Suppressor macrophage treated with lipopolysaccharide for 4 hours (primary cell): ENCODE measurements at places on chromosomes 6 and 20.

DNA sequence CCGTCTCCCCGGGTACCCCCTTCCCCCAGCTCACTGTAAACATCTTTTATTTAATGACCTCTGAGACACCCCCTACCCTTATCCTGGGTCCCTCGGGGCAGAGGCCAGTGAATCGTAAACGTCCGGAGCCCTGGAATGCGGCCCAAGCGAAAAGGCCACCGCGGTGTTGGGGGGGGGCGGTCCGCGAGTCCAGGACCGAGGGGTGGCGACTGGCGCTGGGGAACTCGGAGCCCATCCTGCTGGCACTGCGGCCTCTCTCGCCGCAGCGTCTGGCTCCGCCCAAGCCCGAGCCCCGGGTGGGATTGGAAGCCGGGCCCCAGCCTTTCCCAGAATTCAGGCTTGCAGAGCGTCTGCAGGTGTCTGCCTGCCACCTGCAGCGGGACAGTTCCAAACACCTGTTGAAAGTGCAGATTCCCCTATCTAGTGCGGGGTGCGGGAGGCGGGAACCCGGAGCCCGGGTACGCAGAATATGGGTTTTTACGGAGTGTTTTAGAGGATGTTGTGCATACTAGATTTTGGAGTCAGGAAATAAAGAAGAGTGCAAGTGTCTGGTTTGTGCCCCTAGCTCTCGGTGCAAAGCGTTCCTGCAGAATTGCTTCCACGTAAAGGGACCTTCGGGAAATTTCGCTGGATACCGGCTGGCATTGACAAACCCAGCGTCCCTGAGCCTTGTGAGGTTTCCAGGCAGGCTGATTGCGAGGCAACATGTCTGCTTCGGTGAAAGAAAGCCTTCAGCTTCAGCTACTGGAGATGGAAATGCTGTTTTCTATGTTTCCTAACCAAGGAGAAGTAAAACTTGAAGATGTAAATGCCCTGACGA, 800 bp downstream of the RWDD2A start:
- peak; percentile 33 for DNase-seq

DNA sequence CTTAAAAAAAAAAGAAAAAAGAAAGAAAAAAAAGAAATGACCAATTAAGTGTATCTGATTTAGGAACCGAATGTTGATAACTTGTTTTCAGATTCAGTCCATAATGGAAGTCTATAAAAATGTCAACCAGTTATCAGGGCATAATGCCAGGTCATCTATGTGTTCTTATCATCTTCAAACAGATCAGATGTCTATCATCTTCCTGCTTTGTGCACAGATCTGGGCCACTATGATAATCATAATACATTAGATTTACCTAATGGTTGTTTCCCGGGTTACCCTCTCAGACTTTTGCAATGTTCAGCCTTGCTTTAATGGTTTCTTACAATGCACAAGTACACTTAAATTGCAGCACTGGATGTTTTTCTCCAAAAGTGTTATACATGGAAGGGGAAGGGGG, 100.6 kb downstream of the NKAIN2 start:
- DNase-seq, result no peak

GRCh38 chr6:78709021-78709420, 158.3 kb upstream of the IRAK1BP1 start:
- no peak for DNase-seq

- DNase-seq, result no peak
Observed at GRCh38 chr6:111499269-111499793, 16.3 kb upstream of the REV3L start.

GRCh38 chr6:127971945-127972391, 71.1 kb upstream of the THEMIS start:
- no peak for DNase-seq

GRCh38 chr6:66735106-66735890, 1028.3 kb upstream of the EYS start:
- DNase-seq, result no peak

GRCh38 chr6:110574817-110575216, 98.4 kb upstream of the SLC22A16 start:
- no peak for DNase-seq

DNA sequence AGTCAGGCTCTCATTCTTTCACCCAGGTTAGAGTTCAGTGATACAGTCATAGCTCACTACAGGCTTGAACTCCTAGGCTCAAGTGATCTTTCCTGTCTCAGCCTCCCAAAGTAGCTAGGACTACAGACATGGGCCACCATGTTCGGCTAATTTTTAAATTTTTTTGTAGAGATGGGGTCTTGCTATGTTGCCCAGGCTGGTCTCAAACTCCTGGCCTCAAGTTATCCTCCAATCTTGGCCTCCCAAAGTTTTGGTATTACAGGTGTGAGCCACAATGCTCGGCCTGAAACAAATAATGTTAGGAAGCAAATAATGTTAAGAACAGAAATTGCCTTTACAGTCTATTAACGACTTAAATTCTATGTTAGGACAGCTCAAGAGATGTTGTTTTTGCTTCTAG, 1.8 kb upstream of the UBR2 start:
- DNase-seq, result no peak

GRCh38 chr6:8670792-8671191, 235.4 kb upstream of the SLC35B3 start:
- no peak for DNase-seq

GRCh38 chr6:161237176-161237575, 36.7 kb downstream of the AGPAT4 start:
- DNase-seq, result no peak

DNA sequence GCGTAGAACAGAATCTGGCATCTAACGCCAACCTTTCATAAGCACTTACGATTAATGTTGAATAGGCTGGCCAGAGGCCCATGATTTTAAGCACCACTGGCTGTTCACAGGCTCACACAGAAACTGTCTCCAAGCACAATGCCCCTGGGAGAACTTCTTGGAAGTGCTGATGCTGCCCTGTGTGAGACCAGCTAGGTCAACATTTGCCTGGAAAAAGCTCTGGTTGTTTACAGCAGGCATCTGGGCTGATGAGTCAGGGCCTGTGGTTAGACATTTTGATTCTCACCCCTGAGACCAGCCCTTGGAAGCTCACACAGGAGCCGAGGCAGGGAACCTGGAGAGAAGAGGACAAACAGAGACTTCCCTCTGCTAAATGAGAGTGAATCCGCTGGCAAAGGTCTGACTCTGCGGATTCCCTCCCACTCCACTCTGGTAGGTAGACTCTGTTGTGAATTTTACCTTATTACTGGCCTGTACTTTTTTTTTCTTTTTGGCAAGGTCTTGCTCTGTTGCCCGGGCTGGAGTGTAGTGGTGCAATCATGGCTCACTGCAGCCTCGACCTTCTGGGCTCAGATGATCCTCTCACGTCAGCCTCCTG, 6.8 kb upstream of the SULF2 start:
- DNase-seq, result no peak

GRCh38 chr20:31954500-31954899, 2.7 kb upstream of the PDRG1 start:
- no peak for DNase-seq

DNA sequence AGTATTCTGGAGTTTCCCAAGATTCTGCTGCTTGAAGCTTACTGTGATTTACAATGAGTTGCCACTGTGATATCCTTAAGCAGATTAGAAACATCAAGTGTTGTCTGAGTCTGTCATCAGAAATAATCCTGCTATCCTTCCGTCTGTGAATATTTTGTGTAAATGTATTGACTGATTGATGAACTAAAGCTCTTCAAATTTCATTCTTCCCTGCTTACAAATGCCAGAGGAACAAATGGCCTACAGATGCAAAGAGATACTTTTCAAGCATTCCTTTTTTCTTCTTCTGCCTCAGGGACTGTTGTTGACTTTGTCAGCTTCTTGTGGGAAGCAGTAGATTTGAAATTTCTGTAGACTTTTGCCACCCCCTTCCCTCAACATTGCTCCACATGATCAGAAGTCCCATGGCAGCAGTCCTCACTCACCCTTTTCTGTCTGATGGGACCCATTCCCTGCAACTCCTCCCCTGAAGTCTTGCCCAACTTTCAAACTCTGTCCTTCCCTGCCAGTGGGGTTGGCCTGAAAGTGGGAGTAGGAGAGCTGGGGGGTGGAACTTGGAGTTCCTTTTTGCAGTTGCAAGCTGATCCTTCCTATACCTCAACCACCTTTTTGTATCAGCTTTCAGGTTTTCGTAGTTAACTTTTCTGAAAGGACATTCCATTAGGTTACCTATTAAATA, 38.5 kb upstream of the MLIP start:
- DNase-seq, result no peak

GRCh38 chr20:48192109-48192508, 406.8 kb upstream of the SULF2 start:
- no peak for DNase-seq

DNA sequence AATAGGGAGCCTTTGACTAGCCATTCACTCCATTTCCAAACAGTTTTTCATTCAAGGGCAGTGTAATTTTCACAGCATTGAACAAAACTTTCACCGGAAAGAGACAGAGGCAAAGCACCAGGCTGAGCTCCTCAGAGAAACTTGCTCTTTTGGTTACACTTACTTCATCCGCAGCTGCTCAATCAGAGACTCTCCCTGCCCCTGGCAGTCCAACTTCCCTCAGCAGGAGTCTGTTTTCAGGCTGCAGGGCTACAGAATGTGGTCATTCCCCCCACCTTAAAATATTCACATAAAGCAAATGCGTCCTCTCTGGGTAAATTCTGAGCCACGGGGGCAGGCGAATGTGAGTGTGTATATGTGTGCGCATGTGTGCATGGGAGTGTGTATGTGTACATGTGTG, 70.0 kb upstream of the ZNF133 start:
- DNase-seq, result no peak

GRCh38 chr6:154538640-154539191, 28.2 kb upstream of the CNKSR3 start:
- DNase-seq, result no peak

DNA sequence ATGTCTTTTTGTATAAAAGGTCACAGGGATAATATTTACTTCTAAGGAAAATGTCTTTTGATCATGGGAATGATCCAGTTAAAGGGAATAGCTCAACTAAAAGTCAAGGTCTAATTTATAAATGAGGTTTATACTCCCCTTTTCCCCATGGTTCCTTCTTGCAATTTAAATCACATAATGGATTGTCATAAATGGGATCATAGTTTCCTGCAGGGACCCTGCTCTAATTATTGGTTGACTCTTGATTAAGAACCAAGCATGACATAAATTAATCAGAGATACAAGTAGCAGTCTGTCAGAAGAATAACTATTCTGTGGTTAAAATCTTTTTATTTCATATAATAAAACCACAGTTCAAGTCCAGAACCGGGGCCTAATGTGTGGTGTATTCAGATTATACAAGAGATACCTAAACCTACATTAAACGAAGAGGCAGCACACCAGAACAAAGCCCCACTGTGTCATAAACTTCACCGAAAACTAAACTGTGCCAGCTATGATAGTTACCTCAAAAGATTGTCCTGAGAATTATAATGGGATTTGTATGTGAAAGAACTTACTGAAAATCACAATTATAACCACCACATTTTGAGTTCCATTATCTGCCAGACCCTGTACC, 43.0 kb upstream of the CD83 start:
- no peak for DNase-seq

DNA sequence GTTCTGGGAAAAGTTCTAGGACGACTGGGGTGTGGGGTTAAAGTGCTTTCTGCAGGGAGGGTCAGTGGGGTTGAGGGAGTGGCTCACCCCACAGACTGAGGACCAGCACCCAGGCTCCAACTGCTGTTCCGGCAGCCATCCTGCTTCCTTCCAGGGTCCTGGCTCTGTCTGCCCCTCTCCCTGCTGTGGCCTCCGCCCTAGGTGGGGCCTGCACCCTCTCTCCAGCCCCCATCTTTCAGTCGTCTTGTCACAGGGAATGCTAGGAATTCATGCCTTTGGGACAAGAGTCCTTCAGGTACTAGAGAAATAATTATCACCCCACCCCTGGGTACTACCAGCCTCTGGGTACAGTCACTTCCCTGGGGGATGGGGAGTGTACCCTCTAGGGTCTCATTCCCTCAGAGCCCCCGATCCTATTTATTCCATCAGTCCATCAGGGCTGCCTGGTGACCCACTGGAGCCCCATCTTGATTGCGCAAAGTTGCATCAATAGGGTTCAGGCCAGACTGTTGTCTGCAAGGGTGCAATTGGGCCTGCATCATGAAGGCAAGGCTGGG, at the start of gene AGER:
Gene AGER, minus strand, starts transcription at position 170 of the 557 bp plus-strand sequence. Its CDS starts 31 bp downstream, at position 139.
- no peak for DNase-seq

DNA sequence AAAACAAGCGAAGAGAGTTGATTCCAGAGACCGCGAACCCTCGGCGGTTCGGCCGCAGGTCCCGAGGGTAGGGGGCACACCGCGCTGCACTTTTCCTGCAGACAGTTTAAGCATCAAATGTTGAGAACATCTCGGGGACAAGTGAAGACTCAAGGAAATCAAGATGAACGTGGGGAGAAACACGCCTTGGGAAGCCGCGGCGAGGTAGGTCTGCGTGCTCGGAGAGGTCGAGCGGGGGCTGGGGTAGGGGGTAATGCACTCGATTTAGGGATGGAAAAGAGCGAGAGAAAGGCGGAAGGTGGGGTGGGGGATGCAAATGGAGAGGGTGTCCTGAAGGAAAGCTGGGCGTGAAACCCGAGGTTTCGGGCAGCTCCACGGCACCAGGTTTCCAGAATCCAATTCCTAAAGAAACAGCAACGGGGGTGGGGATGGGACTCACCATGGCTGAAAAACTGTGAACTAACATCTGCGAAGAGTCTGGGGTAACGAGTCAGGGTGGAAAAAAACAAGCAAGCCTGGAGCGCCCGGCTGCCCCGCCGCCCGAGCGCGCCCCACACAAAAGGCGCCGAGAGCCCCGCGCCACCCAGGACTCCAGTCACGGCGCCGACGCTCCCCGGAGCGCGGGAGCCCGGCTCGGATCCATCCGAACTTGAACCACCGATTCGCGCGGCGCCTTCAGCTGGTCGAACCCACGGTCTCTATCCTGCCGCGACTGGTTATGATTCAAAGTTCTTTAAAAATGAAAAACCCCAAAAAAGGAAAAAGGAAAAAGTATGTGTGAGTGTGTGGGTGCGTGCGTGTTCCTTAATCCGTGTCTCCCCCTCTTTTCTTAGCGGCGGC, 3.5 kb downstream of the TFAP2A start:
- no peak for DNase-seq

- no peak for DNase-seq
Observed at GRCh38 chr20:39248171-39248861, 286.2 kb downstream of the DHX35 start.

DNA sequence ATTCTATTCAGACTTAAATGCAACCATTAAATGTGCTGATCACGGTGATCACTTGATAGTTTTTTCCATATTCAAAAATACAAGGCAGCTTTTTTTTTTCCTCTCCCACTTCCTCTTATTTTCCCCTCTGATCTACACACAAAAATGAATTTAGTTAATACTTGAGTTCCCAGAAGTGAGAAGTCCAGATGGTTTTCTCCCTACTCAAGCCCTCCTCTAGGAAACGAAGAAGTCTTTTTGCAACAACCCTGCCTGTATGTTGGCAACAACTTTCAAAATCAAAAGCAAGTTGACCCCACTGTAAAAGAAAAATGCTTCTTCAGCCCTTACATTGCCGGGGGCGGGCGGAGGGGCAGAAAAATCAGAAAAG, 24.3 kb downstream of the ARHGAP18 start:
- DNase-seq, result peak; percentile 81
